8988T (cell line): ENCODE measurements at places on chromosomes 2 and 18.
A peak's percentile ranks its signal among the peaks of the same experiment; 100 is the strongest.

GRCh38 chr2:238138331-238139195, at the start of gene KLHL30:
Gene KLHL30 (plus strand): TSS chr2:238138668. CDS start chr2:238140755, 2,087 bp downstream.
- no peak for DNase-seq

DNA sequence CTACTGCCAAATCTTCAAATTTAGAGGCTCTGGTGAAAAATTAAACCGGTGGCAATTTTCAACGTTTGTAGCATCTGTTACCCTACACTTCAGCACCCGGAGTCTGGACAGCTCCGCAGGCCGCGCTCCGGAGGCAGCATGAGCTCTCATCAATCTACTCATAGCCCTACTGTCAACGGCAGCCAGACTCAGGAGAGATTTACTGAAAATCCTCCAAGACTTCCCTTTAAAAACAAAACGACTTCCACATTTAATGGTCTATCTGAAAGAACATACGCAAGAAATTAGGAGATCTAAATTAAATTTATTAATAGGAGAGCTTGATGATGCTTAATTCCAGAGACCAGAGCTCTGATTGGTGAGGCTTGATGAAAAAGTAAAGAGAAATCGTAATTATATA, 970 bp upstream of the ADCYAP1 start:
- DNase-seq = peak; percentile 41

GRCh38 chr18:37393945-37394609, 171.5 kb downstream of the CELF4 start:
- peak; percentile 78 for DNase-seq

GRCh38 chr2:191917430-191917881, 70.6 kb upstream of the CAVIN2 start:
- no peak for DNase-seq

GRCh38 chr2:86435531-86435930, 5.6 kb upstream of the KDM3A start:
- no peak for DNase-seq

DNA sequence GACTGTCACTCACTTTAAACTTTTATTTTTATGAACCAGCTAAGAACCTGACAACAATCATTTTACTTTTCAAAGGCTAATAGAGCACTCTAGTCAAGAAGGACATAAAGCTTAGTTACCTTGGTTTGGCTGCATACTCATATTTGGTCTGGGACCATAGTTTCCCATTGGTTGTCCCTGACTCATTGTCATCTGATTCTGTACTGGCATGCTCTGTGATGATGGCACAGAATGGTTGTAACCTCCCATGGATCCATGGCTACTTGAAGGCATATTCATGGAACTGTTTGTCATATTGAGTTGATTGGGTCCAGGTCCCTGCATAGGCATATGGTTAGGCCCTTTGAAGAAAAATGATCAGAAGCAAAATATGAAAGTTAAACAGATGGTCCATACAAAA, 37.9 kb downstream of the SS18 start:
- no peak for DNase-seq

DNA sequence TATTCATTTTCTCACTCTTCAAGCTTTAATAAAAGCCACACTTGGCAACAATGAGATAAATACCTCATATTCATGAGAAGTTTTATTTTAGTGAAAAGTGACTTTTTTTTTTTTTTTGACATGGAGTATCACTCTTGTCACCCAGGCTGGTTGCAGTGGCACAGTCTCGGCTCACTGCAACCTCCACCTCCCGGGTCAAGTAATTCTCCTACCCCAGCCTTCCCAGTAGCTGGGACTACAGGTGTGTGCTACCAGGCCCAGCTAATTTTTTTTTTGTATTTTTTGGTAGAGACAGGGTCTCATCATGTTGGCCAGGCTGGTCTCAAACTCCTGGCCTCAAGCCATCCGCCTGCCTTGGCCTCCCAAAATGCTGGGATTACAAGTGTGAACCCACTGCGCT, 47.0 kb downstream of the FRZB start:
- no peak for DNase-seq

DNA sequence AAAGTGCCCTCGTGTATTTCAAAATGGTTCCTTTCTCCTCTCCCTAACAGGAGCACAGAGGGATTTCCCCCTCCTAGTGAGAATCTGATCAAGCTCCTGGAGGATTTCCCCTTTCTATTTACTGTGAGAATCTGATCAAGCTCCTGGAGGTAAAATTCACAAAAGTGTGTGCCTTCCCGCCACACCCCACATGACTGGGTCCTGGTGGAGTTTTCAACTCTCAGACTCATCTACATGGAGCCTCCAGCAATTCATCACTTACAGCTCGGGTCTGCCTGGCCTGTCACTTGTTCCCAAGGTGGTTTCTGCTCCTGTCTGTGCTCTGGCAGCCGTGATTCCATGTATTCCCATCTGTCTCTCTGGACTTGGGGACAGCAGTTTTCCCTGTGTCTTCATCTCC, 590.7 kb downstream of the FBXO15 start:
- DNase-seq = no peak

DNA sequence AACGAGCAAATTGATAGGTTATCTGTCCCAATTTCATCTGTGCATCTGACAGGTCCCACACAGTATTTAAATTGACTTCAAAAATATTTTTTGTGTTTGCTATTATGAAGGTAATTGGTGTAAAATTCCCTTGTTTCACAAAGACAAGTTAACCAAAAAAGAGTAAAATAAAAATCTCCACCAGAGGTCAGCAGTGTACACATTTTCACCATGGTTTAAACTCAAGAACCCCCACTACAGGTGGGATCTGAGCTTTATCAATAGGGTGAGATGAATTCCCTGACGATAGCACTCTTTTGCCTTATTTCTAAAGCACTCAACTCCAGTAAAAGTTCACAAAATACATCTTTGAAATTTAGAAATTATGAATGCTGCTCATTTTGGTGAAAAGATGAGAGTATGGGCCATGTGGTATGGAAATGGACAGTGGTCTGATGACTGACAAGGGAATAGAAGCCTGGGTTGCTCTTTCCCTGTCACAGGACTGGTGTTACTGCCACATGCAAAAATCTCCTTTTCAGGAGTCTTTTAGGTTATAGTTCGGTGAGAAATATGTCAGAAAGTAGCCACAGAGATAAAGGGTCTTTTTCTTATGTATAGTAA, 68.0 kb downstream of the SERPINB8 start:
- DNase-seq = no peak

DNA sequence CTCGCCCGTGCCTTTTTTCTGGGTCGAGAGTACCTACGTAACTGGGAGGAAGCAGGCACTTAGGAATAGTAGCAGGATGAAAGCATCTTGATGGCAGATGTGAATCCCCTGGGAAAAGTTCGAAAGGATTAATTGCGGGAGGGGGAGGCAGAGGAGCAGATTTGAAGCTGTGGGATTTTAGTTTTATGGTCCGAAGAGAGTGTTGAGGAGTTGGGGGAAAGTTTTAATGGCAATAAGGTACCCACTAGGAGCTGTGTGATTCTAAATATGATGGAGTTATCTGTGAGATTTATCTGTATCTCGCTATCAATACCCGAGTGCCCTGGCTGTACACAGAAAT, 1.1 kb downstream of the AGFG1 start:
- DNase-seq = no peak

GRCh38 chr2:143150287-143150686, 21.1 kb downstream of the ARHGAP15 start:
- no peak for DNase-seq

DNA sequence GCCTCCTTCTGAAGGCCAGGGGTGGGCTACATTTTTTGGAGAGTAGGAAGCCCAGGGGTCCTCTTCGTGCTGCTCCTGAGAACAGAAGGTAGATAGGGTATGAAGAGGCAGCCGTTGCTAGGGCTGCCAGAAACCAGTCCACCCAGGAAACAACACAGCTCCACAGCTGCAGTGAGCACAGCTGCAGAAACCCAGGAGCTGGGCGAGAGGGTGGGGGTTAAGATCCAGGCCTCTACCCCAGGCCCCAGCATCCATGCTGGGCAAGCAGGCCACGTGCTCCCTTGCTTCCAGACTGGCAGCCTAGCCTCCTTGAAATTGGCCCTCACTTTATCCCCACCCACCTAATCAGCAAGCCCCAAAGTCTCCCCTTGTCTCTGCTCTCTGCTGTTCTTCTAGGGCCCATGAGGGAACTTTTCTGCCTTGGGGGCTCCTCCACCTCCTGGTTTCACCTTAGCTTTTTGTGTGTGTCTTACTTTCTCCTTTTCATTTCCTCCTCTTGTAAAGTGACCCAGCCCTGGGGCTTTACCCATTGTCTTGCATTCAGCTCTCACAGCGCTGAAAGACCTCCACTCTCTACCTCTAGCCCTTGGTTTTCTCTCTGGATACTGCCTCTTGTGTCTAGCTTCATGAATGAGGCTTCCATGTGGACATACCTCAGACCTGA, 30.7 kb downstream of the STON1 start:
- DNase-seq = no peak

DNA sequence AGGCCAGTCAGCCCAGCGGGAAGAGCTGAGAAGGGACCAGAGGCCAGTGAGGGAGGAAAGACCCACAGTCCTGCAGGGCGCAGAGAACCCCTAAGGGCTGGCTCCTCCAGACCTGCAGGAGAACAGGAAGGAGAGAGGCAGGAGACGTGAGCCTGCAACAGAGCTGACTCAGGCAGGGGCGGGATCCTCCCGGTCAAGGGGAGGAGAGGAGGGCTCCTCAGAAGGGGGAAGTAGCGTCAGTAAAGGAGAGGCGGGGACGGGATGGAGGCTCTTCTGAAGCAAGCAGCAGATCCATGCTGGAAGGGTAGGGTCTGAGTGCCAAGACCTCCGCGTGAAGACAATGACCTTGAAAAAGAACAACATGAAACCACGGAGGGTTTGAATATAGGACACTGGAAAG, 50.8 kb downstream of the TRABD2A start:
- DNase-seq = no peak

DNA sequence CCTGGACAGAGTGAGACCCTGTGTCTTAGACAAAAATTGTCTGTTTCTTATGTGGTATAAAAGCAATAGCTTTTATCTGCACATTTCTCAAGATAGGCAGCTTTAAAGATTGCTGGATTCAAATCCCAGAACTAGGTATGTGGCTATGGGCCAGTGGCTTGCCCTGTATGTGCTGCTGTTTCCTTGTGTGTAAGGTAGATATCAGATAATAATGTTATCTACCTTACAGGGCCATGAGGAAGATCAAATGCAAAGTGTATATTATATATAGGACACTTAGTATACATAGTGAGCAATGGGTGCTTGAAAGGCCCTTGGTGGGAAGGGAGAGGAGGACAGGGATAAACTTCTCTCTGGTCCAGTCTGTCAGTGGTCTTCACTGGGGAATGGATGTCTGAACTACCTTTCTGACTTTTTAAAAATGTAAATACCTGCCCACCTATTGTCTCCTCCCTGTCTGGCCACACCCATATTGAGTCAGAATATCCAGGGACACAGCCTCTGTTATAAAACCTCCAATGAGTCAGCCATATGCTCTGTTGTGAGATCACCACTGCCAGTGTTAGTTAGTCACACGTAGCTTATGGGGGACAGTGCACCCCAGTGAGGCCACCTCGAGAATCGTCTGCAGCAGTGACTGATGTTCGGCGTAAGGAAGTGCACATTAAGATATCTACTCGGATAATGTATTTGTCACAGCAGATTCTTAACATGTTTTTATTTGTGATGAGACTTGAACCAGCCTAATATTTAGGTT, 383.4 kb downstream of the PTPRM start:
- DNase-seq = peak; percentile 25

GRCh38 chr2:172945510-172945850, 130.2 kb upstream of the MAP3K20 start:
- DNase-seq = no peak

- DNase-seq = no peak
Observed at GRCh38 chr2:11652553-11652952, 17.4 kb downstream of the NTSR2 start.

- no peak for DNase-seq
Observed at GRCh38 chr2:217477583-217477982, 525.2 kb downstream of the TNS1 start.

DNA sequence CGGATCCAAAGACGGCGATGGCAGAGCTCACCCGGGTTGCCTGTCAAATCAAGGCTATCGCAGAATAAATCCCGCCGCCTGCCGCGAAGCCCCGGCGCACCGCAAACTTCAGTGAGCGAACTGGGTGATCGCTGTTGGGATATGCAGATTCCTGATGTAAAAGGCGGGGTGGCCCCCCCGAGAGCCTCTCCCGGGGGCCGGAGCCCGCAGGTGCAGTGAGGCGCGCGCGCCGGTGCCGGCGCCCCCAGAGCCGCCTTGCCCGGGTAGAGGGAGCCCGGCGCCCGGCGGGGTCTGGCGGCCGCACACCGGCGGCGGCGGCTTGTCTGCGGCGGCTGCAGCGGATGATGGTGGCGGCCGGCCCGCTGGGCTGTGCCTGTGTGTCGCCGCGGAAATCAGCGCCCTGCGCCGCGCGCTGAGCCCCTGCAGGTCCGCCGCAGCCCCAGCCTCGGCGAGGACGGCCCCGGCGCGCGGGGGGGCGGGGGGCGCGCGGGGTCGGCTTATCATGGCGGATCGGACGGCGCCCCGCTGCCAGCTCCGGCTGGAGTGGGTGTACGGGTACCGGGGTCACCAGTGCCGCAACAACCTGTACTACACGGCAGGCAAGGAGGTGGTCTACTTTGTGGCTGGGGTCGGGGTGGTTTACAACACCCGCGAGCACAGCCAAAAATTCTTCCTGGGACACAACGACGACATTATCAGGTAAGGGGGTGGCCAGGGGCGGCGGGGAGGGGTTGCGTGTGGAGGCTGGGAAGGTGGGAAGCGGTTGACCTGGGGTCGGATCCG, 1.3 kb downstream of the EML6 start:
- DNase-seq = no peak

DNA sequence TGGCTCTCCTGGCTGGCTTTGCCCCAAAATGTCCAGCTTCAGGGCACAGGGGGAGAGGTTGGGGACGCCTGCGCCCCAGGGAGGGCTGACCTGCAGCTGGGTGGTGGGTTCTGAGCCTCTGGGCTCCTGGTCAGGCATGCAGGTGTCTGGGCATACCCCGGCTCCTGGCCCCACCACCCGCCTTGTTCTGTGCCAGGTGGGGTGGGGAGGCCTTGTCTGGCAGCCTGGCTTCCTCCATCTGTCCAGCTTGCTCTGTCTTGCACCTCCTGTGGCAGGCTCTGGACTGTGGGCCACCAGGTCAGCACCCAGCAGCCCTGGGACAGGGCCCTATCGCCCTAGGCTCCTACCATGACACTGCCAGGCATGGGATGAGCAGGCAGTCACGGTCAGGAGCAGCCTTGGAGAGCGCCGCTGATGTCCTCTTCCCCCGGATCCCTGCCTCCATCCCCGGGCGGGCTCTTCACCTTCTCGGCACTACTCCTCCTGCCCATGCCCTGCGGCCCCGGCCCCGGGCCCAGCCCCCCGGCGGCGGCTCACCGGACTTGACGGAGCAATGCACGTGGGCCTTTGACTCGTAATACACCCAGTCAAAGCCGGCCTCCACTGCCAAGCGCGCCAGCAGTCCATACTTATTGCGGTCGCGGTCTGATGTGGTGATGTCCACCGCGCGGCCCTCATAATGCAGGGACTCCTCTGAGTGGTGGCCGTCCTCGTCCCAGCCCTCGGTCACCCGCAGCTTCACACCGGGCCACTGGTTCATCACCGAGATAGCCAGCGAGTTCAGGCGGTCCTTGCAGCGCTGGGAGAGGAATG, 3.6 kb downstream of the IHH start:
- no peak for DNase-seq
